Activated CD8-positive, alpha-beta memory T cell treated with anti-CD3 and anti-CD28 coated beads for 24 hours (primary cell): ENCODE measurements at places on chromosomes 11 and 22.

- DNase-seq, result no peak
Observed at GRCh38 chr11:66084821-66085475, 14.9 kb downstream of the PACS1 start.

- no peak for DNase-seq
Observed at GRCh38 chr11:123238297-123238696, 43.2 kb upstream of the CLMP start.

GRCh38 chr11:123543797-123544196, 110.6 kb downstream of the SCN3B start:
- no peak for DNase-seq

GRCh38 chr22:45579306-45579705, 76.6 kb downstream of the FBLN1 start:
- DNase-seq, result no peak

DNA sequence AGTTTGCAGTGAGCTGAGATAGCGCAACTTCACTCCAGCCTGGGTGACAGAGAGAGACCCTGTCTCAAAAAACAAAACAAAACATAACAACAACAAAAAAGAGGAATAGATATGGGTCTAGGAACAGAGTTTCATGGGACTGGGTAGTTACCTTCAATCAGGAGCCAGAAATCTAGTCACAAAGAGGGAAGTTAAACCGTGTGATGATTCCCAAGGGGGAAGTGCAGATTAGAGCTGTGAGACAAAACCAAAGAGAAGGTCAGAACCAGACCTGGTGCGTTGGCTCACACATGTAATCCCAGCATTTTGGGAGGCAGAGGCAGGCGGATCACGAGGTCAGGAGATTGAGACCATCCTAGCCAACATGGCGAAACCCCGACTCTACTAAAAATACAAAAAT, 42.1 kb upstream of the LARGE1 start:
- no peak for DNase-seq

DNA sequence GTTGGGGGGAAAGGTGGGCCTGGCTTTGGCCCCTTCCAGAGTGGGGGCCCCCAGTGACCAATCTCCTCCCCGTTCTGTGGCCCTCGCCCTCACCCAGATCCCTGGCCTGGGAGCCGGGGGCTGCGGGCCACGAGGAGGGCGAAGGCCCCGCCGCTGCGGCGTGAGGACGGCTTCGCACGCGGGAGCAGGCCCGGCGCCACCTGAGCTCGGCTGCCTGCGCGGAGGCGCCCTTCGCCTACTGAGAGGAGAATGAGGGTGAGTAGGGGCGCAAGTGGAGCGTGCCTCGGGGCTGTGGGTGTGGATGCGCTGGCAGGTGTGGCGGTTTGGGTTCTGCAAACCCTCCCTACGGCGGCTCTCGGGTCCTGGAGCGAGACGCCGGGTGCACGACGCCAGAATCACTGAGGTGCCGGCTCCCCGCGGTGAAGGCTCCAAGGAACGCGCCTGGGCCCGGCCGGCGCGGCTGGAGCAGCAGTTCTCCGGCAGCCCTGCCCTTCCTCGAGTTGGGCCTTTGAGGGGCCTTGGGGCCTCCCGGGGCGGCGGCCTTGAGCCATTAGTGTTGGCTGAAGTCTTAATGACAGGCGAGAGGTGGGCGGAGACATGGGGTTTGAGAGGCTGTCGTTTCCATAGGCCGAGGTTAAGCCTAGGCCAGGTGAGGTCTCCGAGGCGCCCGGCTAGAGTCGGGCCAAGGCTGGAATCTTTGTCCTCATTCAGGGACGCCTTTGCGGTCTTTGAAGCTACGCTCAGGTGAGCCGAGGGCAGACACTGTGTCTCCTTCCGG, 65.3 kb downstream of the CTTN start:
- no peak for DNase-seq

- DNase-seq, result no peak
Observed at GRCh38 chr22:49025791-49026493, 801.7 kb downstream of the BRD1 start.

GRCh38 chr22:33049119-33049729, 9.0 kb downstream of the SYN3 start:
- peak; percentile 72 for DNase-seq

DNA sequence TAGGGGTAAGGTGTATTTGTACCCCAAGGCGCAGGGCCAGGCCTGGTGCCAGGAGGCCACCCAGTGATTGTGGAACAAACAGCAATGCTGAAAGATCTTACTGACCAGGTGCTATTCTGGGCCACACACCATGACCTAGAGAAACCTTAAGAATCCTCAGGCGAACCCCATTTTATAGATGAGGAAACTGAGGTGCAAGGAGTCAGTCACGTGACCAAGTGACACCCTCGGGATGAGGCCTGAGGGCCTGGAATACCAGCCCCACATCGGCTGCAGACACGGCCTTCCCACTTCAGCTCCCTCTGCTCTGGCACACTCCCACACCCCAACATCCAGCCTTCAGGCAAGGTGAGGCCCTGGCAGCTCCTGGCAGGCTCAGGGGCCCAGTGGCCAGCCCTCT, 13.1 kb downstream of the CABP7 start:
- DNase-seq, result no peak

GRCh38 chr11:117647872-117648271, 149.1 kb downstream of the DSCAML1 start:
- DNase-seq, result no peak

DNA sequence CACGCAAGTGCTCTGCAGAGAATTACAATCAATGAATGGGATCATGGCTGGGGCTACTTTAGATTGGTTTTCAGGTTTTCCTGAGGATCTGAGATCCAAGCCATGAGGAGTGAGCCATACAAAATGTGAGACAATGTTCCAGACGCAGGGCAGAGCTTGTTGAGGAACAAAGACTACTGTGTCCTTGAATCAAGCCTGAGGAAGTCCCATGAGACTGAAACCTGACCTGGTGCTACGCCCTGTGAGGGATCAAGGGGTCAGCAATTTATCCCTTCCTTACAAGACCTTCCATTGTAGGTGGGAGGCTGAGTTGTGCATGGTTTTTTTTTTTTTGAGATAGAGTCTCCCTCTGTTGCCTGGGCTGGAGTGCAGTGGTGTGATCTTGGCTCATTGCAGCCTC, 2.1 kb downstream of the INCENP start:
- no peak for DNase-seq

GRCh38 chr11:57287884-57288283, 36.9 kb downstream of the TNKS1BP1 start:
- no peak for DNase-seq

- peak; percentile 80 for DNase-seq
Observed at GRCh38 chr22:17057959-17058814, 26.6 kb upstream of the IL17RA start.

DNA sequence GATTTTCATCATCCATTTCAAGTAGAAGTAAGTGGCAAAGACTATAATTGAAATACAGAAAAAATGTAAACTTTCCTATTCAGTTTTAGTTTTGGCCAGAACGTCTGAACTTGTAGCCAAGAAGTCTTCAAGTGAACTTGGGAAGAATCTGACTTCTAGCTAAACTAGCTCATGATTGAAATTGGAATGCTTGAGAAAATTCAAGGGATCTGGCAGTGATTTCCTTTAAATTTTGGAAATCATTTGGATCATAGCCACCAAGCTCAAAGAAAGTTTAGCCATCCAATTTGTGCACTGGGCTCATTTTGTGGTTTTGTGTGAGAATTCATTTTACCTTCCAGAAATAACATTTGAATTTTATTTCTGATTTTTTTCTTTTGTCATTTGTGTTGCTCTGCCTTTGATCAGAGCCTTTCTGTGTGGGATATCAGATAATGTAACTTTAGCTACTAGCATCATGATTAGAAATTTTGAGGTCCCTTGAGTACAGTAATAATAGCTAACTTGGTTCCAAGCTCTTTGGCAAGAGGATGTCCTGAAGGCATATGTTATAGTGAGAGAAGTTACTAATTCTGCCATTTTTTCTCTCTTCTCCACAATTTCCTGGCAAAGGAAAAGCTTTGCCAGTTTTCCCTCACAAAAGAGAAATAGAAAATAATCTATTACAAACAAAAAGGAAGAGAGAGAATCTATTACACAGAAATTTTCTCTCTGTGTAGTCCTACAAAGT, 2123.7 kb upstream of the RAG2 start:
- no peak for DNase-seq

DNA sequence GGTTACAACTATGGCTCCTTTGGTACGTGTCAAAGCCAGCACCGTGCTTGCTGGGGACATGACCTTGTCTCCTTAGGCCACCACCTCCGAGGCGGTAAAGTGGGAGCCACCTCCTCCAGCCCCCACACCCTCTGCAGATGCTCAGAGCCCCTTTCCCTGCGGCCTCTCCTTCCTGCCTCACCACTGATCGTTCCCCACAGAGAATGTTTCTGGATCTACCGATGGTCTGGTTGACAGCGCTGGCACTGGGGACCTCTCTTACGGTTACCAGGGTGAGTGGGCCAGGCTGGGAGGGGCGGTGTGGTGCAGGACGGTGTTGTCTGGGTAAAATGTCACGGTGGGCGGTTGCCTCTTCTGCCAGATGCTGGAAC, 8.9 kb downstream of the SIDT2 start:
- no peak for DNase-seq

GRCh38 chr11:67374571-67375281, 1.3 kb upstream of the CLCF1 start:
- no peak for DNase-seq

DNA sequence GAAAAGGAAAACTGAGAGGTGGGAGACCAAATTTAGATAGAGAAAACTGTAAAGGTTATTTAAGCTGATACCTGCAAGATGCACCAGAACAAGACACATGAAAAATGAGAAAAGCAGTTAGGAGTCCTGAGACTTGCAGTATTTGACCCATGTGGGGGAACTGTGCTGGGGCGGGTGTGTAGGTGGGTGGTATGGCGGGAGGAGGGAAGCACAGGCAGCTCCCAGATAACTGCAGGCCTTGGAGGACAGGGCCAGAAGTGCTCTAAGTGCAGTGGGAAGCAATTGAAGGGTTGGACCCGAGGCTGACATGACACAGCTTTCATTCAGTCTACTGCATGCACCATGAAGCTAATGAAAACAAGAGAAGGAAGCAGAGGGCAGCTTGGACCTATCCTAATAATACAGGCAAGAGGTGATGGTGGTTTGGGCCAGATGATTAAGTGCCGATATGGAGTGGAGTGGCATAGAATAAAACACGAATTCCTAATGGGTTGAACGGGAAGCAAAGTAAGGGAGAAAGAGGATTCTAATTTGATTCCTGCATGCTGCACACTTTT, 48.0 kb upstream of the ANO3 start:
- no peak for DNase-seq

- no peak for DNase-seq
Observed at GRCh38 chr11:70159627-70160570, 43.2 kb upstream of the FADD start.

- no peak for DNase-seq
Observed at GRCh38 chr22:19703869-19704268, 10.4 kb upstream of the SEPTIN5 start.

- peak; percentile 79 for DNase-seq
Observed at GRCh38 chr22:39174498-39175352, 22.2 kb upstream of the CBX7 start.

DNA sequence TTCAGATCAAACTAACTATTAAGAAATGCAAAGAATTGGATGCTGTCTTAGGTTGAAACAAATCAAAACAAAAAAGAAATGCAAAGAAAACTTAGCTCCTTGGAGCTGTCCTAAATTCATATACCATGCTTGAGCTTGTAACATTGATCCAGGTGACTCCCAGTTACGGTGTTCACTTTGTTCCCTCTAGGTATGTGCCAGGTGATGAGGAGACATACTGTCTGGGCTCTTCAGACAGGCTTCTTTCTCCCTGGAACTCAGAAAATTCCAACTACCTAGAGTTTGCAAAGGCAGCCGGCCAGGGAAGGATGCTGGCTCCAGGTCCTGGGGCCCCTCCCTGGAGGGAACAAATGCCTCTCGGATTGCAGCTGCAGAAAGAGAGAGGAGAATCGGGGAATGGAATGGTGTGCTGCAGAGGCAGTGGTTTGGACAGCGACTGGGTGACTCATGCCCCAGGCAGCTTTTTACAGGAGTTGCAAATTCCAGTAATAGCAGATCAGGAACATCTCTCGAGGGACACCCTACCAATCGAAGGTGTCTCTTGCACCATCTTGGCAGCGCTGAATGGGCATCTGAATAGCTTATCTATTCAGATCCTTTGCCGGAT, 12.3 kb upstream of the ASPHD2 start:
- DNase-seq, result no peak

- peak; percentile 76 for DNase-seq
Observed at GRCh38 chr11:44596525-44597276, 31.2 kb downstream of the CD82 start.

DNA sequence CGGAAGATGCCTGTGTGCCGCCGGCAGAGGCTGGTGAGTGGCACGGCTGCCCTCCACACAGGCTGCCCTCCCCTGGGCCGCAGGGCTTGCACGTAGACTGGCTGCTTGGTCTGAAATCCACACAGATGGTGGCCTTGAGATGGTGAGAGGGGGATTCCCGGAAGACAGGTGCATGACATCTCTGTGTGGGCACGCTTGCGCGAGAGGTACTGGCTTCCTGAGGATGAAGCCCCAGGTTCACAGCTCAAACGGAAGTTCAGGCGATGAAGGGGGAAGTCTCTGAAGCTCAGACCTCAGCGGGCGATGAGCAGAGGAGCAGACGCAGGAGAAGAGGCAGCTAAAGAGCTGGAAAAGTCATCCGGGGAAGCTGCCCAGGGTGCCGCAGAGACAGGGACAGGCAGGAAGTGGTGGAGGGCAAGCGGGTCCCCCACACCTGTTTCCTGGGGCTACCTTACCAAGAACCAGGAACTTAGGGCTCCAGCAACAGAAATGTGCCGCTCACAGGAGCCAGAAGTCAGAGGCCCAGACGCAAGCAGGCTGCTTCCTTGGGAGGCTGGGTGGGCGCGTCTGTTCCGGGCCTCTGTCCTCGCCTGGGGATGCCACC, 7.2 kb downstream of the CRELD2 start:
- peak; percentile 86 for DNase-seq

- no peak for DNase-seq
Observed at GRCh38 chr11:35553831-35554230, 28.4 kb upstream of the PAMR1 start.

- DNase-seq, result no peak
Observed at GRCh38 chr22:30127749-30128166, 47.5 kb downstream of the HORMAD2 start.

DNA sequence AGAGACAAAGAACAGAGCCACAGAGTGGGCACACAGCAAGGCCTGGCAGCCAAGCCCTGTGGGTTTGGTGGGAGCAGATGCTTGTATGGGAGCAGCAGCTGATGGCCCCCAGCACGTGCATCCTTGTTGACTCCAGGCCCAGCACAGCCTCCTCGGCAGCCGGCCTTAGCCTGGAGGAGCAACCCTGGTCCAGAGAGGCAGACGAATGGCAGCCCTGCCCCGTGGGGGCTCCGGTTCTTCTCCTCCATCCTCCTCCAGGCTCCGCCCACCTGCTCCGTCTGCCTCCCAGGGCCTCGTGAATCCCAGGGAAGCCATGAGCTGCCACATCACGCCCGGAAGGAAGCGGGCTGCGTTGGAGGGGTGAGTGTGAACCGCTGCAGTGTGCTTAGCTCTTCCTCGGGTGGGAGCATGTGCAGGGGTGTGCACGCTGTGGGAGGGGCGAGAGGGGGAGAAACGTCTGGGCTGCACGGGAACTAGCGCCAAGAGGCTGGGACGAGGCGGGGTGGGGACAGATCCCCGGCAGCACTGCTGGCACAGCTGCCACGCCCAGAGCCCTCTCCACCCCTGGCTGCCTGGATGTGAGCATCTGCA, 36.3 kb upstream of the JAM3 start:
- DNase-seq, result peak; percentile 64
